ENCODE measurements at places on chromosomes 11 and 22.
A peak's percentile ranks its signal among the peaks of the same experiment; 100 is the strongest.

DNA sequence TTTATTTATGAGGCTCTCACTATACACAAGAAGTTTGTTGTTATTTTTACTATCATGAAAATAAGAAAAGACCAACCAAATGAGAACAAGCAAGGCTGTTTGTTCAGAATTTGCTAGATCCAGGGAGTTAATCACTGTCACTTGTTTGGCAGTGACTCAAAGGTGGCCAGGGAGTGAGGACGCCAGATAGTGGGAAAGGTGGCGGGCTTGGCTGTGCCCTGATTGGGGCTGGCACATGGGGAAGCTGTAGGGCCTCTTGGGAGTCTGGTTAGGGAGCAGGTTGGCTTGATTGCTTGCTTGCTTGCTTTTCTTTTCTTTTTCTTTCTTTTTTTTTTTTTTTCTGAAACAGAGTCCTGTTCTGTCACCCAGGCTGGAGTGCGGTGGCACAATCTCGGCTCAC, 53.1 kb upstream of the SLC22A12 start:
- peaks cover 11% of the 10 kb centered on the region for H3K27me3 ChIP-seq
- no peak overlapping the region for H3K27ac ChIP-seq
- H3K36me3 ChIP-seq, result no peaks in the 10 kb centered on the region
- no peak for DNase-seq
- no peak overlapping the region for H3K4me3 ChIP-seq
- no peaks in the 10 kb centered on the region for H3K4me1 ChIP-seq

DNA sequence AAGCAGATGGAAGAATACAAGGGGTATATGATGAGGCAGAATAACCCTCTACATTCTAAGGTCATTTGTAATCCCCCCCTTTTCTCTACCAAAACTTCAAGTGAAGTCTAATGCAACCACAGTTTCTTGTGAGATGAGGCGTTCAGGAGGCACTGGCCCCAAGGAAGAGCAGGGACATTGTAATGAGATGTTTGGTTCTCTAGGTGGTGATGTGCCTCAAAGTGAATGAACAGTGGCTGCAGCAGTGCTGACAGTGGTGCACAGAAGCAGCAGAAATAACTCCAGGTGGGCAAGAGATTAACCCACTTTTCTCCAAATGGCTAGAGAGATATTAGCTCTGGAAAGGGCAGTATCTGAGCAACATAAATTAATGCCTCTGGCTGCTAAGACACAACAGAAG, 33.8 kb downstream of the PDGFD start:
- no peak for DNase-seq
- H3K4me3 ChIP-seq, result no peak overlapping the region
- no peaks in the 10 kb centered on the region for H3K36me3 ChIP-seq
- H3K27me3 ChIP-seq, result no peaks in the 10 kb centered on the region
- no peak overlapping the region for H3K27ac ChIP-seq

DNA sequence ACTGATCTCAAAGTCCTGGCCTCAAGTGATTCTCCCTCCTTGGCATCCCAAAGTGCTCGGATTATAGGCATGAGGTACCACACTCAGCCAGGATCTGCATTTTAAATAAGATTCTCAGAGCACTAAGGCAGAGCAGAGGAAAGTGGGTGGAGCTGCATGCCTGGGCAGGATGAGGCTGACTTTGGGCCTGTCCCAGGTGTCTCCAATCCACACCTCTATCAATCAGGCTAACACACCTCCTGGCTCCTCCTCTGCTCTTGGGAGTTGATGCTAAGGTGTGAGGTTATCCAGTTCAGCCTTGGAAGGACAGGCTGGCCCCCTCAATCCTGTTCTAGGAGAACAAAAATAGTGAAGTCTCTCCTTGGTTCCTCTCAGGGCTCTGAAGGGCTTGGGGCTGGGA, 30.2 kb upstream of the P2RY2 start:
- no peaks in the 10 kb centered on the region for H3K36me3 ChIP-seq
- no peaks in the 10 kb centered on the region for H3K4me1 ChIP-seq
- no peak overlapping the region for H3K4me3 ChIP-seq
- DNase-seq, result peak; percentile 1
- no peaks in the 10 kb centered on the region for H3K27me3 ChIP-seq

DNA sequence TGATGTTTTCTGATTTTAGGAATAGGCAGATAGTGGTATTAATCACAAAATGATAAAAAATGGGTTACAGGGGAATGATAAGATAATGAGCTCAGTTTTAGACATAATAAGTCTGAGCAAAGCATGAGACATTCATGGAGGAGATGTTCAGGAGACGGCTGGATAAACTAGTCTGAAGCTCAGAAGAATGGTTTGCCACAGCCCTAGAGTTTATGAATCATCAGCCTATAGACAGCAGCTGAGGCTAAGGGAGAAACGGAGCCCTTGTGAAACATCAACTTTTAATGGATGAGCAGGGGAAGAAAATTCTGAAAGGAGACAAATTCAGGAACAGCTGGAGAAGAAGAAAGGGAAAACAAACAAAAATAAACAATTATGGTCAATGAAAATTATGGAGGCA, 87.2 kb downstream of the RELT start:
- H3K4me1 ChIP-seq, result no peaks in the 10 kb centered on the region
- H3K36me3 ChIP-seq, result no peaks in the 10 kb centered on the region

DNA sequence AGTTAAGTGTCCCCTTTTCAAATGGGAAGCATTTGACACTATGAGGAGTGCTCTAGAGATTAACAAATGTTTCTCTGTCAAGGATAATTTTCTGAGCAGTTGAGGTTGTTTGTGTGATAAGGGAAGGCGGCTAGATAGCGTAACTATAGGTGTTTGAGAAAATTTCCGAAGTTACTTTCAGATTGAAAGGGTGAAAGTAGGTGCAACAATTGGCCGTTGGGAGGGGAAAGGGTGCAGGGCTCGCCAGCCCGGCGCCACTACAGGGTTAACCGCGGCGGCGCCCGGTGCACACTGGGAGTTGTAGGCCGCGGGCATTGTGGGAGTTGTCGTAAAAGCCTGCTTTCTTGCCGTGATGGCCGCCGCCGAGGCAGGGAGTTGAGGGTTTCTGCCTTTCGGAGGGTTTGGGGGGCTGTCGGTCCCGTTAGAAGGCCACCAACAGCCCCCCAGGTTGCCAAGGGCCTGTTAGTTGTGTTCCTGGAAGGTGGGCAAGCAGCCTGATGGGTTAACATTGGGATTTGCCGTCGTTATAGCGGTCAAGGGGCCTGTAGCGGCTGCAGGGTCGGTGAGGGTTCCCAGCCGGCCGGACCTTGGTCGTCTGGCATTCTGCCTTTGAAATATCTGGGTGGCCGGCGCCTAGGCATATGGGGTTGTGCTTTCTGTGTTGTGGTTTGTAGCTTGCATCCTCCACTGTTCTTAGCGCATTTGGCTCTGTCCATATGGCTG, 36.5 kb upstream of the HSD17B12 start:
- peak overlapping the region; percentile 85 for H3K27ac ChIP-seq
- no peaks in the 10 kb centered on the region for H3K27me3 ChIP-seq
- DNase-seq, result peak; percentile 73
- no peaks in the 10 kb centered on the region for H3K4me1 ChIP-seq
- H3K36me3 ChIP-seq, result peaks cover 5% of the 10 kb centered on the region

GRCh38 chr11:212150-213100, 4.9 kb downstream of the RIC8A start:
- no peak overlapping the region for H3K4me3 ChIP-seq
- peaks cover 10% of the 10 kb centered on the region for H3K36me3 ChIP-seq
- peaks cover 14% of the 10 kb centered on the region for H3K4me1 ChIP-seq
- H3K27ac ChIP-seq, result no peak overlapping the region

- no peak for DNase-seq
- H3K4me3 ChIP-seq, result no peak overlapping the region
- H3K27ac ChIP-seq, result no peak overlapping the region
Measured at GRCh38 chr22:37433786-37434185, 6.5 kb upstream of the ELFN2 start.

DNA sequence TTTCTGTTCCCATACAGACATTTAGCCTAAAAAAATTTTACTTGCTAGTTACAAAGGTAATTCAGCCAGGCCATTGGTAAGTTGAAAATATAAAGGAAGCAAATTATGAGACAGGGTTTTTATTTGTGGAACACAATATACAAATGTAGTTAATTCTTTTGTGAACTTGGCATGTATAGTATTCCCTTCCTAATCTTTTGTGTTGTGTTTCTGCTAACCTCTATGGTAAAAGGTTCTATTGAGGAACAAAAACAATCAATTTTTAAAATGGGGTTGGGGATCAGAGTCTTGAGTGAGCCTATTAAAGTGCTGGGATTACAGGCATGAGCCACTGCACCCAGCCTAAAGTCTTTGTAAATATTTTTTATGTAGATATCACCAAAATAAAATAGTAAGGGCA, 14.1 kb downstream of the SWAP70 start:
- no peak overlapping the region for H3K27ac ChIP-seq
- no peaks in the 10 kb centered on the region for H3K4me1 ChIP-seq
- no peaks in the 10 kb centered on the region for H3K27me3 ChIP-seq

- H3K4me1 ChIP-seq, result no peaks in the 10 kb centered on the region
- no peak for DNase-seq
- no peak overlapping the region for H3K4me3 ChIP-seq
- no peak overlapping the region for H3K27ac ChIP-seq
- no peaks in the 10 kb centered on the region for H3K36me3 ChIP-seq
Measured at GRCh38 chr22:32751065-32751767, 50.3 kb upstream of the TIMP3 start.

GRCh38 chr11:765025-765801, 12.1 kb downstream of the GATD1 start:
- peak; percentile 50 for DNase-seq
- peaks cover 4% of the 10 kb centered on the region for H3K4me1 ChIP-seq
- H3K4me3 ChIP-seq, result no peak overlapping the region
- H3K27me3 ChIP-seq, result no peaks in the 10 kb centered on the region
- no peak overlapping the region for H3K27ac ChIP-seq
- H3K36me3 ChIP-seq, result no peaks in the 10 kb centered on the region

GRCh38 chr11:69521457-69521856, 40.0 kb downstream of the LINC01488 start:
- no peak overlapping the region for H3K27ac ChIP-seq
- H3K27me3 ChIP-seq, result no peaks in the 10 kb centered on the region
- DNase-seq, result no peak

DNA sequence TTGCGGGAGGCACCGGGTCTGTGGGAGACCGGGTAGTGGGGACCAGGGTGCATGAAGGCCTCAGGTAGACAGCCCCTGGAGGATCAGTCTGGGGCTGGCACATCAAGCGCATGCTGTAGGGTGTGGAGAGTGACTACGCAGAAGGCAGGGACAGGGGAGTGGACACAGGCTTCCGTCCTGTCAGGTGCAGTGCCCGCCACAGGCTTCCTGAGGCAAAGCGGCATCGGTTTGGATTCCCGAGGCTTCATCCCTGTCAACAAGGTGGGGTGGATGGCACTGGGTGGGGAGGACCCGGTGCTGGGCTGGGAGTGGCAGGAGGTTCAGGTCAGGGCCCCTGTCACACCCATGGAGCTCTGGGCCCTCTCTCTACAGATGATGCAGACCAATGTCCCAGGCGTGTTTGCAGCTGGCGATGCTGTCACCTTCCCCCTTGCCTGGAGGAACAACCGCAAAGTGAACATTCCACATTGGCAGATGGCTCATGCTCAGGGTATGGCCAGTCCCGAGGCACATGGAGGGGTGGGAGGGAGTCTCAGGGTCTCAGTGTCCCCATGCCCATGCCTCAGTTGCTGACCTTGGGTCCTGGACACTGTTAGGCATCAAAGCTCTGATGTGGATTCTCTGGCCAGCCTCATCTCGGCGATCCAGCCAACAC, 4.5 kb upstream of the LZTR1 start:
- H3K4me3 ChIP-seq, result no peak overlapping the region
- peaks cover 13% of the 10 kb centered on the region for H3K4me1 ChIP-seq
- no peaks in the 10 kb centered on the region for H3K27me3 ChIP-seq
- DNase-seq, result no peak

- H3K36me3 ChIP-seq, result no peaks in the 10 kb centered on the region
- no peak overlapping the region for H3K27ac ChIP-seq
- H3K4me3 ChIP-seq, result no peak overlapping the region
- DNase-seq, result no peak
Measured at GRCh38 chr11:11608783-11609232, 13.0 kb downstream of the GALNT18 start.

GRCh38 chr11:64285885-64286800, 495 bp downstream of the GPR137 start:
- H3K36me3 ChIP-seq, result no peaks in the 10 kb centered on the region
- peak overlapping the region; percentile 84 for H3K4me3 ChIP-seq
- H3K4me1 ChIP-seq, result peaks cover 5% of the 10 kb centered on the region
- peak overlapping the region; percentile 93 for H3K27ac ChIP-seq
- no peak for DNase-seq

GRCh38 chr11:128936606-128937251, 5.9 kb downstream of the TP53AIP1 start:
- H3K36me3 ChIP-seq, result no peaks in the 10 kb centered on the region
- H3K27me3 ChIP-seq, result no peaks in the 10 kb centered on the region
- H3K4me1 ChIP-seq, result no peaks in the 10 kb centered on the region
- H3K4me3 ChIP-seq, result no peak overlapping the region
- peak; percentile 47 for DNase-seq

DNA sequence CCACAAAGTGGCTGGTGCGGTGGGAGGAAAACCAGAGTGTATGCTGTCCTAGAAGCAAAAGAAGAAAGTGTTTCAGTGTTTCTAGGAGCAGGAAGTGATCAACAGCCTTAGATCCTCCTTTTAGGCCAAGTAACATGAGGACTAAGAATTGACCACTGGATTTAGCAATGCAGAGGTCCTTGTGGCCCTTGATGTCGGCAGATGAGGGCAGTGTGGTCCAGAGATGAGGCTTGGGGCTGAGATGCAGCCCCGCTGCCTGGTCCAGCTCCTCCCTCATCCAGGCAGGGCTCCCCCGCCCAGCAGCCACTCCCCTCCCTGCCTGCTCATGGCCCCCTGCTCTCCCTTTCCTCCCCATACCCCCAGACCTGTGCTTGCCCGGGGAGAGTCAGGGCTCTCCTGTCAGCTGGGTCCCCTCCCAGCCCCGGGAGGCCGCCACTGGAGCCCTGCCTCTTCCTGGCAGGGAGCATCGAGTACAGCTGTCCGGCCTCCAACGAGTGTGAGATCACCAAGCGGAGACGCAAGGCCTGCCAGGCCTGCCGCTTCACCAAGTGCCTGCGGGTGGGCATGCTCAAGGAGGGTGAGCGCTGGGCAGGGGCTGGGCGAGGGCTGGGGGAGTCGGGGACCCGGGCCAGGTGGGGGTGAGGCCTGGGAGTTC, 3.7 kb downstream of the TRMT112 start:
- no peaks in the 10 kb centered on the region for H3K36me3 ChIP-seq
- H3K4me1 ChIP-seq, result no peaks in the 10 kb centered on the region
- no peak for DNase-seq
- H3K27ac ChIP-seq, result peak overlapping the region; percentile 62
- no peaks in the 10 kb centered on the region for H3K27me3 ChIP-seq
- H3K4me3 ChIP-seq, result no peak overlapping the region

DNA sequence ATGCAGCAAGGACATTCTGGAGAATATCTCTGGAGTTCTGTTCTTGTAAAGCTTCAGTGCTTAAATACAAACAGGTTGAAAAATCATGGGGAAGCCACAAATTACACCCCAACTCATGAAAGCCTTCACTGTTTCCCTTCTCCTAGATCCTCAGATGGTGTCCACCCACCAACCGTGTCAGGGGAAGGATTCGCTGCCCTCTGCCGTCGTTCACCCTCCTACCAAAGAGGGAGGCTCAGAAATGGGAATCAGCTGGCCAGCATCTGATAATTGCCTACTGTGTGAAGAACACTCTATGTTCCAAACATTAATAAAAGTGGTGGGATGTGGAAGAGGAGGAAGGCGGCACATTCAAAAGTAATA, 7.4 kb upstream of the HEPACAM start:
- no peaks in the 10 kb centered on the region for H3K27me3 ChIP-seq
- no peak overlapping the region for H3K4me3 ChIP-seq
- no peak overlapping the region for H3K27ac ChIP-seq

GRCh38 chr22:35206889-35207288, 50.4 kb upstream of the HMGXB4 start:
- no peak overlapping the region for H3K27ac ChIP-seq
- H3K4me1 ChIP-seq, result no peaks in the 10 kb centered on the region
- no peak overlapping the region for H3K4me3 ChIP-seq
- no peak for DNase-seq
- H3K27me3 ChIP-seq, result peaks cover 12% of the 10 kb centered on the region
- H3K36me3 ChIP-seq, result no peaks in the 10 kb centered on the region
